ENCODE measurements at places on chromosomes 12 and 14.

DNA sequence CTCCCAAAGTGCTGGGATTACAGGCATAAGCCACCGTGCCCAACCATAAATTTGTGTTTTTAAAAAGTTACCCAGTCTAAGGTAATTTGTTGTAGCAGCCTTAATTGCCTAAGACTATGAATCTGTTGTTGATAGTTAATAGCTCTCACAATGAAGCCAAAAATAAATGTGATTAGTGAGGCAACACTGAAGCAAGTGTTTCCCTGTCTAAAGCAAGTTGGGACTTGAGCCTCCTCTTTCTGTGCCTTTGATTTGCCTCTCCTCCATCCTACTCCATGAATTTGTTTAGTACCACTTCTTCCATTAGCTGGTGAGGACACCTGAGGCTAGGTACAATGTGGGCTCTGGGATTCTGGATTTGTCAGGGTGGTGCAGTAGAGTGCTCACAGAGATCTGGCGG, 36.8 kb downstream of the DAAM1 start:
- no peak for DNase-seq

DNA sequence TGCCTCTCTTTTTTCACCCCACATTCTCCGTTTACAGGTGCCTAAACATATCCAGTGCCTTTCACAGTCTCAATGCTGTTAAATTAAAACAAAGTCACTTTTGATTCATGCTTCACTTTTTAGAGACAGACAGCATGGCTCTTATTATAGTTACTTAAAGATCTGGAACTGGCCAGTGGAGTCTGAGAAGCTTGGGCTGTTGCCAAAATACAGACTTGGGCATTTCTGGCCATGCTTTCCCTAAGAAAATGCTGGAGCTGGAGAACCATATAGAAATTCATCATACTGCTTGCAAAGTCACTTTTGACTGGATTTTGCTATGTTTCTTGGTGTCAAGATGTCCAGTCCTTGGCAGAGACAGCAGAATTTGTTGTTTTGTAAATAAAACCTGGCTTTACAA, 12.2 kb upstream of the GPR68 start:
- no peak for DNase-seq

GRCh38 chr12:54053003-54053750, 458 bp upstream of the HOXC4 start:
- DNase-seq = no peak

DNA sequence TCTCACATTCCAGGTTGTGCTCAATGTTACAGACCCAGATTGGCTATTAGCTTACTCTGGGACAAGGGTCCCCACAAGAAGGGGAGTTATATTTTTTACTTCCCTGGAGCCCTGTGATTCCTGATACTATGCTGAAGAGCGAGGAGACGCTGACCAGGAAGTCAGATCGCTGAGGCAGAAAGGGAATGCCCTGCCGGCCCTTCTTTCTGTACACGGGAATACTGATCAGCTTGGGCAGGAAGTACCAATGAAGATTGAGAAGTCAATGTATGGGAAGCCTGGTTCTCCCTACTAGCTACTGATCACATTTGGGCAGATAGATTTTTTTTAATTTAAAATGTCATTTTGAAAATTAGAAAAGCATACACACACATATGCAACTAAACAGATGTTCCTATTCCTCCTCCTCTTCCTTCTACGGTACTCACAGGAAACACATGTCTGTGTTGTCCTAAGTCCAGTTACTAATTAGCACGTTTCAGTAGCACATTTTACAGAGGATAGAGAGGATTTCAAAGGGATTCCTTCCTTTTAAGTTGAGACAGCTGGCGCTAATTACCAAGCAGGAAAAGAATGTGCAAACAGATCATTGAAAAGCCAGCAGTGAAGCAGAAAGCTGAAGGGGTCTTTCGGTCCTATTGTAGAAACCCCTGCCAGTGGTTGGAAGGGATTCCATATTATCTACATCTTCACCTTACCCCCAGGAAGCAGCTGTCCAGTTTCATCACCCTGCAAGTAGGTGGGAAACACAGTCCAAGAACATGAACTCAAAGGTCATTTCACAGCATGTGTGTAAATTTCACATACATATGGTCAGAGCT, 292.4 kb downstream of the DUSP6 start:
- no peak for DNase-seq

DNA sequence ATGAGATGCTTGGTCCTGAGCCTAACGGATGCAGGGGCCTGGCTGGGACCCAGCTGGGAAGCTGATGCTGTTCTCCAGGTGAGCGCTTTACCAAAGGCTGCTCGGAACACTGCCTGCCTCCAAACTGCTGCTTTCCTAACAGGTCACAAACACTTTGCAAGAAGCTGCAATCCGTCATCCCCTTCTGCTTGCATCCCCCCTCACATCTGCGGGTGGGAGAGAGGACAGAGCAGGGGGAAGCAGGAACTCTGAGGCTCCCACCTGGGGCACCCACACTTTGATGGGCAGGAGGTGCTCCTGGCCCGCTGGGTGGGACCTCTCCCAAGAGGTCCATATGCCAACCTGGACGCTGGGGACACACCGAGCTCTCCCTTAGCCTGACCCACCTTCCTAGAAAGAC, 24.9 kb upstream of the PPP2R5C start:
- no peak for DNase-seq

- DNase-seq = no peak
Measured at GRCh38 chr14:77105145-77105939, 7.3 kb downstream of the CIPC start.

- no peak for DNase-seq
Measured at GRCh38 chr14:33118668-33119067, 180.0 kb downstream of the NPAS3 start.

DNA sequence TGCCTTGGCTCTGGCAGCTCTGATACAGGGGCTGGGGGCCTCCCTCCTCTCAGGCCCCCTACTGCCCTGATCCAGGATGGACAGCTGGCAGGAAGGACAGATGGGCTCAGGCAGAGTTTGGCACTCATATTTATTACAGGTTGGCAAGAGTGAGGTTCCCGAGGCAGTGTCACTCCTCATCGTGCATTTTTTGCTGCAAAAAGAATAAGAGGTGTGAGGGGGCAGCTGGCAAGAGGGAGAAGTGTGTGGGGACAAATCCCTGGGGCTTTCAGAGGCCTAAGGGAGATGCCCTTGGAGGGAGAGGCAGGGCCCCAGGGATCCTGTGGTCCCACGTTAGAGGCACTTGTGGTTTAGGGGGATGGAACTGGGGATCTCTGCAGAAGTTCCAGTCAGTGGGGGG, 5.0 kb downstream of the CMTM5 start:
- no peak for DNase-seq

DNA sequence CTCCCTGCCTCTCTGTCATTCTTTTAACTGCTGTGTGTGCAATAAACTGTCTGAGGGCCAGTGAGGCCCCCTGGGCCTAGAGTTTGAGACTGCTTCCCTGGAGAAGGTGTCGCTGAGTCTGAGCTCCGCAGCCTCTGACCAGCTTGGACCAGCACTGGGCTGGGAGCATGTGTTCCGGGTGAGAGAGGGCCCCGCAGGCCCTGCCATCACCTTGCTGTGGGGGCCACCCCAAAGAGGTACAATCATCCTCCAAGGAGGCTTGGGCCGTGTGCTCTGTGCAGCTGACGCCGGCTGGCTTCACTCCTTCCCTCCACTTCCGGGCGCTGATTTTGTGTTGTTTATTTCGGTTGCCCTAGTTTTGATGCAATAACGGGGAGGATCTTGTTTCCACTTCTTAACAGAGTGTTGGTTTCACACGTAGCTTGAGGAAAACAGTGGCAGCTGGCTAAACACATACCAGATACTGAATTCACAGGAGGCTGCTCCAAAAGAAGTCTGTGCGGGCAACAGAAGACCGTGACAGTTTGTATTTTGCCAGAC, 121.6 kb downstream of the TMEM132C start:
- no peak for DNase-seq

GRCh38 chr12:52221912-52222457, 11.1 kb upstream of the KRT7 start:
- DNase-seq = no peak

- DNase-seq = no peak
Measured at GRCh38 chr14:90758959-90759358, 57.3 kb downstream of the TTC7B start.

DNA sequence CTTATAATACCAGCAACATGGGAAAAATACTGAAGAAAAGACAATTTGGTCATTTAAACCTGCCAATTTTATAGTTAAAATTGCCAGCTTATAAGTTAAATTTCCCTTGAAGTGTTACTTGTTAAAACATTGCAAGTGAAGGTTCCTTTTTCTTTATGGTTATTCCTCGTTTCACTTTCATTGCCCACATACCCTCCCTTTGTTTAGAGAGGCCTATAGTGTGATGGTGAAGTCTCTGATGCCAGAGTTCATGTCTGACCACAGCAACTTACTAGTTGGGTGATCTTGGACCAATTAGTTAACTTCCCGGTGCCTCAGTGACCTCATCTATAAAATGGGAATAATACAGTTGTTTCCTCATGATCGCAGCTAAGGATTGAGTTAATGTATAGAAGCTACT, 173.5 kb downstream of the ANO6 start:
- DNase-seq = no peak

DNA sequence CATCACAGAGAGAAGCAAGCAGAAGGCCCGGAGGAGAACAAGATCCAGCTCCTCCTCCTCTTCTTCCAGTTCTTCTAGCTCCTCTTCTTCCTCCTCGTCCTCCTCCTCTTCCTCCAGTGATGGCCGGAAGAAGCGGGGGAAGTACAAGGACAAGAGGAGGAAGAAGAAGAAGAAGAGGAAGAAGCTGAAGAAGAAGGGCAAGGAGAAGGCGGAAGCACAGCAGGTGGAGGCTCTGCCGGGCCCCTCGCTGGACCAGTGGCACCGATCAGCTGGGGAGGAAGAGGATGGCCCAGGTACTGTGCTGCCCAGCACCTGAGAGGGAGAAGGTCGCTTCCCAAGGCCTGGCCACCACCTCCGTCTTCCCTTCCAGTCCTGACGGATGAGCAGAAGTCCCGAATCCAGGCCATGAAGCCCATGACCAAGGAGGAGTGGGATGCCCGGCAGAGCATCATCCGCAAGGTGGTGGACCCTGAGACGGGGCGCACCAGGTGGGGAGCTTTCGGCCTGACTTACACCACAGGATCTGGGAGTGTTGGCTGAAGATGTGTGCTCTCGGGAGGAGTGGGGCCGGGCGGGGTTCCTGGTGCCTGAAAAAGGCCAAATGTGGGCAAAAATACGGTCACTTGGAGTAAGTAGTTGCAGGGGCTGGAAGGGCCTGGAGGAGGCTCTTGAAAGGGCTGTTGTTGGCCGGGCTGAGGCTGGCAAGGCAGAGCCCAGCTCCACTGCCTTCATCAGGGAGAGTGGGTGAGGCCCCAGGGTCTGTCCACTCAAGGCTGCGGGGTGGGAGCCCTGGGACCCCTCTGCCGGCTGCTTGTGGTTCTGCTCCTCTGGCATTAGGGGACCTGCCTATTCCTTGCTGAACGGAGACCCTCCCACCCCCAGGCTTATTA, 1.4 kb downstream of the ARL6IP4 start:
- no peak for DNase-seq

DNA sequence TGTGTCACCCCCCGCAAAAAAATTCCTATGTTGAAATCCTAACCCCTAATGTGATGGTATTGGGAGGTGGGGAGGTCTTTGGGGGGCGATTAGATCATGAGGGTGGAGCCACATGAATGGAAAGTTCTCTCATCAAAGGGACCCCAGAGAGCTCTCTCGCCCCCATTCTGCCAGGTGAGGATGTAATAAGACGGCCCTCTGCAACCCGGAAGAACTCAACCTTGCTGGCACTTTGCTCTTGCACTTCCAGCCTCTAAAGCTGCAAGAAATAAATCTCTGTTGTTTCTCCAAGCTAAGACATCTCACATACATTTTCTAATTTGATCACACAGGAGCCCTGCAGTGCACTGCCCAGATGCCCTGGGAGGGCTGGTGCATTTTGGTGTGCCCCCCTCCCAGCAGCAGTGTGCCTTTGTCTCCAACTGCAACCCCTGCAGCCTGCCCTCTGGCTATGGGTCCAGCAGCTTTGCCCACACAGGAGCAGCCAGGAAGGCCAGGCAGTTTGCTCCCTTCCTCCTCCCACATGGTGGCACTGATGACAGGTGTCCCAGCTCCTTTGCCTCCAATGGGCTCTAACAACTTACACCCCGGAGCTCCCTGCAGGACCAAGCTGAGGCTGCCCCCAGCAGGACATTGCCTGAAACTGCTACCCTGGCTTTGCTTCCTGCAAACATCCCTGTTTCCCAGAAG, 59.3 kb downstream of the C14orf132 start:
- peak; percentile 22 for DNase-seq

DNA sequence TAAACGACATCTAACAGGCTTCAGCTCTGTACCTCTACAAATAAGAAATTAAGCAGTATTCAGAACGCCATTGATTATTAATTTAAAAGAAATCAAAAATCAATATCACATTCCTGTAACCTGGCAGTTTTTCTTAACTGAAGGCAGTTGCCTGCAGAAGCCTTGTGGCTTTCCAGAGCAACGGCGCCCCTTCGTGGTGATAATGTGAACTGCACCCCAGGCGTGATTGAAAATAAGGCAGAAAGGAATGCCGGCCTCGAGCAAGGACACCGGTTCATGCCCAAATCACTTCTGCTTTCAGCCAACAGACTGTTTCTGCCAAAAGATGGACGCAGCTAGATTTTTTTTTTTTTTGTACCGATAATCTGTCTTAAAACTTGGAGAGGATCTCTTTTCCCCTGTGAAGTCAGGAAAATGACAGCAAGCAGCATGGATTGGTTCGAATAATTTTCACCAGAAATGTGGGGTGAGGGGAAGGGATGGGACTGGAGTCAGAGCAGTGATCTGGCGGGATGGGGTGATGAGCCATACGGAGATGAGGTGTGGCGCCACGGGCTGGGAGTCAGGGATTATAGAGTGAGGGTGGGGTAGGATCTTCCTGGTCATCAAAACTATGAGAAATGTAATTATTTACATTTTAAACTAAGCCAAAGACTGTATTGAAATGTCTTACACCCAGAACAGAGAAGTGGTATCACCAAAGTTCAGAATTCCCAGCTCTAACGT, 473.0 kb downstream of the DPF3 start:
- no peak for DNase-seq

DNA sequence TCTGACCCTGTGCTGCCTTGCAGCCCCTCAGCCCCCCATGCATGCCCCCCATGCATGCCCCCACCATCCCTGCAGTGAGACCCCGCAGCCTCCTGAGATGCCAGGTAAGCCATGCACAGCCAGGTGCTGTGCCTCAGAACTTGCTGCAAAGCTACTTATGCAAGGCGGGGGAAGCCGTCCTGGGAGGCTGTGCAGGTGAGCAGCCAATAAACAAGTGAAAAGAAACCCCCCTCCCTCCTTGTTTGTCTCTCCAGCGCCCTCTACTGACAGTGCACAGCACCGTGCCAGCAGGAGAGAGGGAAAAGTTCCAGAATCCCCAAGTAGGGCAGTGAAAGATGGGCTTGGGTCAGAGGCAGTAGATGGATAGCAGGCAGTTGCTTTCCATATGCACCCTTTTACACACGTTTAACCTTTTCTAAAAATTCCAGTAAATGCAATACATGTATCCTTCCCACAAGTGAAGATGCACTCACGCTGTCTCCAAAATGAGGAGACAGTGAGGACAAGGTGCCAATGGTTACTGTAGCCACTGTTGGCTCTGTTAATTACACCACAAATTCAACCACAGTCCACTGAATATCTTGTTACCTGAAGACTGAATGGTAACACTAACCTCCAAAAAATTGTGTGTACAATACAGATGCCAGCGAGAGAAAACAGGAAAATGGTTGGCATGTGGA, 18.0 kb downstream of the TNFAIP2 start:
- peak; percentile 16 for DNase-seq
